ENCODE measurements at places on chromosomes 6 and 20.

DNA sequence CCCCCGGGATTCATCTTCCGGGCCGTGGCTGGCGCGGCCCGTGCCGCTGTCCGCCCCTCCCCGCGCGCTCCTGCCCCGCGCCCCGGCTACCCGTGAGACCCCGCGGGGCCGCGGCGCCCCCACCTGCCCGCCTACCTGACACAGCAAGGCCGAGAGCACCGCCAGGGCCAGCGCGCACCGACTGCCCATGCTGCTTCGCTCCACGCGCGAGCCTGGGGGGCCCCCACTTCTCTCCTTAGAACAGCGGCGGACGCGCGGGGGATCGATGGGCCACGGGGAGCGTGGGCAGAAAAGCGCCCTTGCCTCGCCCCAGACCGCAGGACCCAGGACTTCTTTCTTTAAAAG, 955 bp downstream of the DLL1 start:
- DNase-seq, result no peak

DNA sequence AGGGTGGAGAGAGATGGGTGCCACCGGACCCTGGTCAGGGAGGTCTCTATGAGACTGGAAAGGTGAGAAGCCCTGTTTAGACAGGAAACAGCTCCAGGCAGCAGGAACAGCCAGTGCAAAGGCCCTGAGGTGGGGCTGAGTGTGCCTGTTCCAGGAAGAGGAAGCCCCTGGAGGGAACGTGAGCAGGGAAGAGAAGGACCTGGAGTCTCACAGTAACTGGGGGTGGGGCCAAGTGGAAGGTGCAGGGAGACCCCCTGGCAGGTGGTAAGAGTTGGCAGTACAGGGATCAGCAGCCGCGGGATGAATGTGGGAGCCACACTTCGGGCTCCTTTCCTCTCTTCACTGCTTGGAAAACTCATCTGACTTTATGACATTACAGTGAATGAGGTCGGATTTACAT, 43.8 kb upstream of the CST5 start:
- DNase-seq, result no peak

- peak; percentile 84 for DNase-seq
These were observed 74.0 kb downstream of the SSR1 start for GRCh38 chr6:7238900-7239589.

GRCh38 chr20:64129146-64129782, 21.9 kb upstream of the NPBWR2 start:
- no peak for DNase-seq

DNA sequence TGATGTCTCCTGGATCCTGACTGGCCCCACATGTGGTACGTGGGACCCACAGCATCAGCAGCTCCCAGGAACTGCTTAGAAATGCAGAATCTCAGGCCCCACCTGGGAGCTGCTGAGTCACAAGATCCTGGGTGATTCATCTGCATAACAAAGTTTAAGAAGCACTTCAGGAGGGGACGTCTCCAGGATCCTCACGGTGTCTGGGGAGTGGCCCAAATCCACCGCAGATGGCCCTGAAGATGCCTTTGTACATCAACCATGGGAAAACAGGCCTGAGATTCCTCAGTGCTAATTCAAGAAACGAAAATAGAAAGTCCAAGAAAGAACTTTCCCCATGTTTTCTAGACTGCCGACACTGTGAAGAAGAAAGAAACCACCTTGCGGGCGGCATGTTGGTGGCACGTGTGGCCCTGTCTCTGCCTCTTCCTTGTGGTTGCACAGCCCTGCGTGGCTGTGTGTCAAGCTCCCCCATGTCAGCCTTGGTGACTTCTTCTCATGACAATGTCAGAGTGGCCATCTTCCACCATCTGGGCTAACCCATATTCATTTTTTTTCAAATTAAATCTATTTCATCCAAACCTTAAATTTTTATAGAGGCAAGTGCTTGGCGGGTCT, 26.1 kb downstream of the RRBP1 start:
- DNase-seq, result no peak

DNA sequence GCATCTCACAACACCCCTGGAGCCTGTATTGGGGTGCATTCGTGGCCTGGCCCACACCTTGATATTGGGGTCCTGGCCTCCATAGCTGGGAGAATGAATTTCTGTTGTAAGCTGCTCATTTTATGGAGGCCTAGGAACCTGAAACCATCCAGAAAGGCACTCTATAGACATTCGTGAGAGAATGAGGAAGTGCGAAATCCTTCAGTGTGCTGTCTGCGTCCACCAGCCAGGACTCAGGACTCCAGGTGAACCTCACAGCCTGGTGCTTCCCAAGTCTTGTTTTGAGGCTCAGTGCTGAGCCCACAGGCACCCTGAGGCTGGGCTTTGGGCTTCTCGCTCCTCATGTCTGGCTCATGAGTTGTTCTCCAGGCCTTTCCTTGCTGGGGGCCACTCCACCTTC, 11.9 kb upstream of the RBBP8NL start:
- peak; percentile 7 for DNase-seq

DNA sequence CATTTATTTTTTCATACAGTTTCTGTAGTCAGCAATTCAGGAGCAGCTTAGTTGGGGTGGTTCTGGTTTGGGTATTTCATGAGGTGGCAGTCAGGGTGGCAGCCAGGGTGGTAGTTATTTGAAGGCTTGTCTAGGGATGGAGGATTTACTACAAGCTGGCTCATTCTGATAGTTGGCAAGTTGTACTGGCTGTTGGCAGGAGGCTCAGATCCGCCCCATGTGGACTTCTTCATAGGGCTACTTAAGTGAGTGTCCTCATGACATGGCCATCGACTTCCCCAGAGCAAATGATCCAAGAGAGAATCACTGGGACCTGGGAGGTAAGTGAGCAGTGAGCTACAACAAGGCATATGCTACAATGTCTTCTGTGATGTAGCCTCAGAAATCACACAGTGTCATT, 22.4 kb upstream of the CDKAL1 start:
- no peak for DNase-seq
